Stimulated activated CD4-positive, alpha-beta T cell treated with anti-CD3 and anti-CD28 coated beads, Interleukin-1b, Interleukin-23, amount 100 ng/mL, for 24 hours (primary cell): ENCODE measurements at places on chromosomes 16 and 17.

DNA sequence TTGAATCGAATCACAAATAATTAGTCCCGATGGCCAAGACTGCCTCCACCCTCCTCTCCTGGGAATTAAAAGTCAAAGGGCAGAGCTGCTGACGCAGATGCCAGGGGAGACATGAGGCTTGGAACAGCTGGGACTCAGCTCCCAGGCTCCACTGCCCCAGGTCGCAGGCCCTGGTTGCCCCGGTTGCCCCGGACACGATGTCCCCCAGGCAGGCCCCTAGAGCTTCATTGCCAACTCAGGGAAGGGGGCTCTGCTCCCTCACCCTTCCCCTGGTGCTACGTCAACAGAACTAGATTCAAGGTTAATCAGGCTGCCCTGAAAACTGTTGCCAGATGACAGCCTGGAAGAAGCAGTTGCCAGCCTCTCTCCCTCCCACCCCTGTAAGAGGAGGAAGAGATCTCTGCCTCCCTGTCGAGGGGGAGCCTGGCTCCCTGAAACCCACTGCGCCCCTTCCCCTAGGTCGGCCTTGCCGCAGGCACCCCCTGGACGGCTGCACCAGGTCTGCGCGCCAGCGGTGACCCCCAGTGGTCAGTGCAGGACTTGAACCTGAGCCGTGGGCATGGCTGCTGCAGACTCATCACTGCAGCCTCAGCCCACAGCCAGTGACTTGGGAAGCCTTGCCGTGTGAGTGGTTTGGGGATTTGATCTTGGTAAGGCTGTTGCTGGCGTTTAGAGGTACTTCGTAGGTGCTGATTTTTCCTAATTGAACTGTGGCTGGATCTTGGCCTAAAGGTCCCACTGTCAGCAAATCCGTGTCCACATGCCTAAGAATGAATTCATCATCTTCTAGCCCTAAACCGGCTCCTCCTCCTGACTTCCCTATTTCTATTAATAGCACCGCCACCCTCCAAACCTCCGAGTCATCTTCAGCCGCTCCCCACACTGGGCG is 84.1 kb upstream of the TOB1 start:
- DNase-seq: no peak

- no peak for DNase-seq
Observed at GRCh38 chr16:90078579-90078895, 1.4 kb upstream of the PRDM7 start.

DNA sequence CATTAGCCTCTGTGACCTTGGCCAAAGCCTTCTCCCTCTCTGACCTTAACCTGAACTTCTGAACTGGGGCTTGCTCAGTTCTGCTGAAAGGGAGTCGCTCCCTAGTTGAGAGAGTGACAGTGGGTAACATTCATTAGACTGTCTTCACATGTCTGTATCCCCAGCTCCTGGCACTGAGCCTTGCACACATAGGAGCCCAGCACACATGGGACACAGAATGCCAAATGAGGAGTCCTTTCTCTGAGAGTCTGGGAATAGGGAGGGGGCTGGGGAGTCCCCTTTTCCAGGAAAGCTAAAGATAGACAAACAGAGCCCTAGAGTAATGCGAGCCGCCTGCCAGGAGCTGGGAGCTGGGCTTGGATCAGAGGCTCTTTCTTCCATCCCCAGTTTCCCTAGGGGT is 2.5 kb downstream of the TAC4 start:
- no peak for DNase-seq

GRCh38 chr17:29080323-29080722 is 37.4 kb downstream of the PIPOX start:
- no peak for DNase-seq

- no peak for DNase-seq
Observed at GRCh38 chr17:27558341-27558740, 72.6 kb upstream of the LGALS9 start.

DNA sequence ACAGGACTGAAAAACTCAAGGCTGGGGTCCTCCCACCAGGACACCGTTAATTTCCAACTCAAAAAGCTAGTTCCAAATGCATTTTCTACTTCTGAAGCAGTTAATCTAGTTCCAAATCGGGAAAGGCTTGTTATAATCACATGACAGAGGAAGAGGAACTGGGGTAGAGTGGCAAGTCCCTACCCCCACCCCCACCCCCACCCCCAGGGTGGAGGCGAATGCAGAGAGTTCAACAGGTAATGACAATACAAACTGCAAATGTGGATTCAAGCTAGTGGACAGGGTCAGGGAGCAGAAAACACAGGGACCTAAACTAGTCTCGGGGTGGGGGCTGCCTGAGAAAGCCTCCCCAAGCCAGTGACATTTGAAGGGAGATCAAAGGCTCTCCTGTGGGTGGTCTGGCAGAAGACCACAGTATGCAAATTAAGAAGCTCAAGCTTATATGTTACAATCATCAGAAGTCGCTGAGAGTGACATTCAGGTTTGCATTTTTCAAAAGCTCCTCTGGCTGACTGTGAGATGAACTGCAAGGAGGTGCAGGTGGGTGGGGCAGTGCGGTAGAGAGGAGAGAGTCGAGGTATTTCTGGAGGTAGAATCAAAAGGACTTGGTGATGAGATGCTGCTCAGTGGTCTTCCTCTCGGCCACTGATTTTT is 56.4 kb upstream of the SLC25A19 start:
- DNase-seq: no peak

GRCh38 chr16:47504599-47504998 is 43.5 kb downstream of the PHKB start:
- no peak for DNase-seq

GRCh38 chr17:37710344-37710886 is 34.4 kb downstream of the HNF1B start:
- DNase-seq: no peak

- DNase-seq: no peak
Observed at GRCh38 chr17:56717471-56717870, 116.2 kb downstream of the C17orf67 start.

GRCh38 chr17:48548523-48549280 is 3.8 kb upstream of the HOXB2 start:
- DNase-seq: no peak

- DNase-seq: no peak
Observed at GRCh38 chr17:64608571-64608981, 53.5 kb downstream of the SMURF2 start.

DNA sequence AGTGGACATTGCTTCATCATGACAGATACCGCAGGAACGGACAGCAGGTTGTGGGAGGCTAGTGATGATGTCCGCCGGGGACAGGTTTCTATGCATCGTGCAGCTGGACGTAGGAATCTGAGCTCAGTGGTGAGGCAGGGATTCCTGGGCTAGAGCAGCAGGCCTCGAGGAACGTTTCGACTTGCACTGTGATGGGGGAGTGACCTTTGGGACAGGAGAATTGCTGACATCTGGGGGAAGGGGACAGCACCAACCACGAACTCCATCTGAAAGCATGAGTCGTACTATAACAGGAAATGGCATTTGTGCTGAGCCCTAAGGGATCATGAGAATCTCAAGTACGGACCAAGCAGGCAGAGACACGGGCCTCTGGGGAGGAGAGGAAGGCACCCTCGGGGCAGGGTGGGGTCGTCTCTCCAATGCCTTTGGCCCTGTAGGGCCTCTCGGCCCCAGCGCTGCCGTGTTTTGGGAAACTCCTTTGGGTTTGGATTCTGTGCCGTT is 65.8 kb upstream of the ENDOV start:
- no peak for DNase-seq
